Fibroblast of lung (primary cell): ENCODE measurements at places on chromosomes 6 and 20.
A peak's percentile ranks its signal among the peaks of the same experiment; 100 is the strongest.

DNA sequence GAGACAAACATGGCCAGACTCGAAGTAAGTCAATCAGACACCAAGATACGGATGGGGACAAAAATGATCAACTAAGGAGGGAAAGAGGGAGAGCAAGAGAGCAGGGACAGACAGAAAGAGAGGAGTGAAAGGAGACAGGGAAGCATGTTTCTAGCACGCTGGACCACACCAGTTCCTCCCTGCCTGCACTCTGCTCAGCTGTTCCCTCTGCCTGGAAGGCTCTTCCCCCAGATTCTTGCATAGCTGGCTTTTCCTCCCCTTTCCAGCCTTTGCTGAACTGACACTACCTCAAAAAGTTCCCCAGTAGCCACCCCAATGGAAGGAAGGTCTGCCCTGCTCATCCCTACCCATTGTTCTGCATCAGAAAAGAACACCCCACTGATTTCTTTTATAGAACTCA, 185.9 kb downstream of the MAFB start:
- DNase-seq, result no peak

- DNase-seq, result peak; percentile 67
Observed at GRCh38 chr20:62902926-62903615, 23.2 kb downstream of the DIDO1 start.

- DNase-seq, result no peak
Observed at GRCh38 chr6:29524444-29525310, 34.9 kb downstream of the UBD start.

- DNase-seq, result peak; percentile 85
Observed at GRCh38 chr6:157823528-157824370, 703 bp downstream of the SNX9 start.

GRCh38 chr6:131854803-131855202, 47.0 kb downstream of the ENPP1 start:
- DNase-seq, result no peak

- DNase-seq, result peak; percentile 64
Observed at GRCh38 chr6:128899341-128900050, 16.6 kb downstream of the LAMA2 start.

- DNase-seq, result peak; percentile 6
Observed at GRCh38 chr6:74117113-74117512, 421.1 kb downstream of the CD109 start.

GRCh38 chr6:30348957-30349356, 4.0 kb downstream of the RPP21 start:
- no peak for DNase-seq

- no peak for DNase-seq
Observed at GRCh38 chr6:166512567-166512966, 73.9 kb downstream of the RAMACL start.

GRCh38 chr6:164344801-164345291, 930.3 kb downstream of the QKI start:
- DNase-seq, result no peak

DNA sequence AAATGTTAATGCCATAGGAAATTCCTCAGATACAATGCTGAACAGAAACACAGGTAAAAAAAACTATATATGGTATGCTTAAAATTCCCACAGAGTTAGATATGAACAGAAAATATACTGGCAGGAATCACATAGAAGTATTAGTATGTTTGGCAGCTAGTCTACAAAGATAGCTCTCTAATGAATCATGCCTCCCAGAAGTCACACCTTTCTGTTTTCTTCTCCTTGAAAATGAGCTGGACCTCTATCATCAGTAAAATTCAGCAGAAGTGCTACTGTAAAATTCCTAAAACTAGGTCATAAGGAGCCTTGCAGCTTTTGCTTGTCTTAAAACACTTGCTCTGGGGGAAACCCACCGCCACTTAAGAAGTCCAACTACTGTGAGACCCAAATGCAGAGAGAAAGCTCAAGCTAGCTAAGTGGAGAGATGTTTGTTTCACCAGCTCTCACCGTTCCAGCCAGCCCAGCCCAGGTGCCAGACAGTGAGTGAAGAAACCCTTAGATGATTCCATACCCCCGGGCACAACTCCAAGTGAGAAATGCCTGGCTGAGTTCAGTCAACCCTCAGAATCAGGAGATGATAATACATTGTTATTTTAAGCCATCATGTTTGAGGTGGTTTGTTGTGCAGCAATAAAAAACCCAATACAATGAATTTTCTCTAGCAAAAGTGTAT, 43.0 kb downstream of the TSPYL4 start:
- DNase-seq, result no peak

- no peak for DNase-seq
Observed at GRCh38 chr6:73109659-73110058, 115.6 kb downstream of the KHDC1L start.

GRCh38 chr6:154370545-154370944, 13.9 kb upstream of the IPCEF1 start:
- DNase-seq, result peak; percentile 53

DNA sequence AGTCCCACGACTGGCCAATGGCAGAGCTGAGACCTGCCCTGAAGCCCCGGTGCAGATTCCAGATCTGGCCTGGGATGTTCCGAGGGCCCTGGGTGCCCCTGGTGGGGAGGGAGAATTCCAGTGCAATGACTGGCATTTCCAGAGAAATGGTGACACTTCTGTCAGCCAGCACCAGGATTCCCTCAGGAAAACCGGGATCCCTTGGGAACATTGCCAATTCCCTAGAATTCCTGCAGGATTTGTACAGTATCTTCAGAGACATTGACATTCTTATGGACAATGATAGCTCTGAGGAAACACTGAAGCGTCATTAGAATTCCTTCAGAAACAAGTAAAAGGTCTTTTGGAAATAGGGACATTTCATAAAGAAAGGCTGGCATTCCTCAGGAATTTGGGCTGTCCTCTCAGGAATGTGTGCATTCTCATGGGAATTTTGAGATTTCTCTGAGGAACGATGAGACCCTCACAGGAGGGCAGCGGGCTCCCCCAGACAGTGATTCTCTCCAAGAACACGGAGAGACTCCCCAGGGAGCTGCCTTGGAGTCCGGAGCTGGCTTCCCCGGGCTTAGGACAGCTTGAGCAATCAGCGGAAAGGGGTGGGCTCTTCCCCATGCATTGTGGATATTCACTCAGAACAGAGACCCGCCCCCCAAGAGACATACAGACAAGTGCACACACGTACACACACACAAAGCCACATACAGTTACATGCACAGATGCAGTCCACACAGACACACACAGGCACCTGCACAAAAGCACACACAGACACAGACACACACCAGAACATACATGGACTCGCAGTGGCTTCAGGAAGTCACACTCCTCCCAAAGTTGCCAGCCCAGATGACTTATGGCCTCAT, 35.2 kb upstream of the BPIFA2 start:
- no peak for DNase-seq

DNA sequence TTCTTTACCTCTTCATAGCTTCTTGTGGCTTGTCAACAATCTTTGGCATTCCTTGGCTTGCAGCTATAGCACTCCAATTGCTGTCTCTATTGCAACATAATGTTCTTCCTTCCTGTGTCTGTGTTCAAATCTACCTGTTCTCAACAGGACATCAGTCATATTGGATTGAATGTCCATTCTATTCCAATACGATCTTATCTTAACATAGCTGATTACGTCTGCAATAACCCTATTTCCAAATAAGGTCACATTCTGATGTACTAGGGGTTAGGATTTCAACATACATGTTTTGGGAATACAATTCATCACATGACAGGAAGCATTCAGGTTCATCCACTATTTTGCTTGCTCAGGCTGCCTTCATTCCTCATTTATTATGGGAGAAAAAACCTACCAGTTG, 684.4 kb upstream of the CITED2 start:
- DNase-seq, result no peak

GRCh38 chr6:107470364-107470763, 11.0 kb upstream of the PDSS2 start:
- DNase-seq, result no peak

- DNase-seq, result no peak
Observed at GRCh38 chr6:1538369-1538768, 71.3 kb upstream of the FOXC1 start.

GRCh38 chr20:51094221-51094620, 71.3 kb upstream of the KCNG1 start:
- no peak for DNase-seq

DNA sequence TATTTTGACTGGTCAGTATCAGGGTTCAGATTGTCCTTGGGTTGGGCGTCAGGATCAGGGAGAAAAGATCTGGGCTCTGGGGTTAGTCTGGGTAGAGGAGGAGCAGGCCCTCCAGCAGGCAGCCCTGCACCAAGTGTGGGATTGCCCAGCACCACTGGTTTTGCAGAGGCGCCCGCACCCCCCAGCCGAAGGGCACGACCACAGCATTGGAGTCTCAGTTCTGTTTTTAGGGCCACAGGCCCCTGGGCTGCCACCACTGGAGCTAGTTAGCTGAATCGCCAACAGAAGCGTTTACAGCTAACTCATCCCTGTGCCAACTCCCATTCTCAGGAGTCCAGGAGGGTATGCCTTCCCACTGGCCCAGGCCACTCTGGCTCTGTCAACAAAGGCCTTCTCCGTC, 84.2 kb downstream of the TCP11 start:
- no peak for DNase-seq

GRCh38 chr6:70231311-70231710, 71.6 kb downstream of the COL9A1 start:
- DNase-seq, result no peak

- DNase-seq, result no peak
Observed at GRCh38 chr20:22701679-22702308, 117.4 kb upstream of the FOXA2 start.

GRCh38 chr20:18543216-18543615, 24.0 kb upstream of the SMIM26 start:
- peak; percentile 20 for DNase-seq

GRCh38 chr6:169965239-169965638, 213.8 kb downstream of the ERMARD start:
- DNase-seq, result no peak

- no peak for DNase-seq
Observed at GRCh38 chr6:56339524-56339923, 92.1 kb upstream of the COL21A1 start.

DNA sequence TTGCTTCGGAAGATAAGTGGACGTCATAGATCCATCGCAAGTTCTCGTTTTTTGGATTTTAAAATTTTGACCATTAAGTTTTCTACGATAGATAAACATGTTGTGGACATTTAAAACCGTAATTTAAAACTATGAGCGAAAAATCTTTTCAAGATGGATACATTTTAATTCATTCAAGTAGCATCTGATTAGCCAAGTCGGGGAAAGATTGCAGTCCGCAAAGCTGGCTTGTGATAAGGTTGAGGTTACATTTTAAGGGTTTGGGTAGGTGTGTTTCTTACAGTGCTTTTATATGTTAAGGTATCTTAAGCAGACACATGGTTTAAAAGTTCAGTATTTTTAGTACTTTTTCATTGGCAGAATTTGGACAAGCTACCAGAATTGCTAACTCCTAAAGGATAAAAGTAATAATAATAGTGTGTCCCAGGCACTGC, 1.2 kb downstream of the WTAP start:
- peak; percentile 19 for DNase-seq

- DNase-seq, result no peak
Observed at GRCh38 chr6:70281923-70282311, 21.0 kb downstream of the COL9A1 start.

- DNase-seq, result peak; percentile 41
Observed at GRCh38 chr6:42136508-42137193, 5.8 kb downstream of the C6orf132 start.

GRCh38 chr6:39804466-39805065, 12.4 kb downstream of the DAAM2 start:
- peak; percentile 92 for DNase-seq

DNA sequence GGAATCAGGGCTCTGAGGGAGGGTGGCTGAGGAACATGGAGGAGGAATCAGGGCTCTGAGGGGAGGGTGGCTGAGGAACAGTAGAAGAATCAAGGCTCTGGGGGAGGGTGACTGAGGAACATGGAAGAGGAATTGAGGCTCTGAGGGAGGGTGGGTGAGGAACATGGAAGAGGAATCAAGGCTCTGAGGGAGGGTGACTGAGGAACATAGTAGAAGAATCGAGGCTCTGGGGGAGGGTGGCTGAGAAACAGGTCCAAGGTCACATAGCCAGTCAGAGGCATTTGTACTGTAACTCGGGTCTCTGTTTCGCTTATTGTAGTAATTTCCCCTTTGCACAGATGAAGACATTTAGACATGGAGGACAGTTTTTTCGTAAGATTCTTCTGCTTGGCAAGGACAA, 164.8 kb downstream of the SOBP start:
- no peak for DNase-seq

- no peak for DNase-seq
Observed at GRCh38 chr20:39878320-39878719, 810.7 kb downstream of the MAFB start.

DNA sequence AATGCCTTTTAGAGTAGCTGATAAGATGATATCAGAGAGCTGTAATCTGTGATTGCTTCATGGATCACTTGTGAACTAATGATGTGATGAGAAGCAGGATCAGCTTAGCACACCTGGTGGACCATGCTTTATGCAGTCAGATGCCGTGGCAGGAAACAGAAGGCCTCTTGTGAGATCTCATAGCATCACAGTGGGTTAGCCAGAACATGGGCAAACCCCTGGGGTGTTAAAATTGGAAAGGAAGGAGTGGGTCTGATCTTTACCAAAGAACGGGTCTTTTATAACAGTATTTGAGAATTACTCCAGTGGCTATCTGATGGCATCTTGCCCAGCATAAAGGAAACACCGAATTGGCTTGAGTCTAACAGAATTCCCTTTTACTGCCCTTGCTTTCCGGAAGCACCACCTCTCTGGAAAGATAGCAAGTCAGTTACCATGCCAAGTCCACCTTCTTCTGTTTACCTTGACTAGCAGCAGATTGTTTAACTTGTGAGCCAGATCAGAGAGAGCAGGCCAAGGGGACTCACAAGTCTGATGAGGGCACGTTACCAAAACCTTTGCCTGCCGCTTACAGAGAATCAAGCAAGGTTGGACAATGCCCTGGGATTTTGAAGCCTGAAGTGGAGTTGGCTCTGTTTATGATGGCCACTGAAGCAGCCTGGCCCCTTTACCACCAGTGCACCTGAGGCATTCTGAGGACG, 20.9 kb upstream of the SRF start:
- no peak for DNase-seq

GRCh38 chr6:152874846-152875568, 107.8 kb downstream of the FBXO5 start:
- DNase-seq, result no peak
